GM12892 (cell line): ENCODE measurements at places on chromosomes 3 and 15.

DNA sequence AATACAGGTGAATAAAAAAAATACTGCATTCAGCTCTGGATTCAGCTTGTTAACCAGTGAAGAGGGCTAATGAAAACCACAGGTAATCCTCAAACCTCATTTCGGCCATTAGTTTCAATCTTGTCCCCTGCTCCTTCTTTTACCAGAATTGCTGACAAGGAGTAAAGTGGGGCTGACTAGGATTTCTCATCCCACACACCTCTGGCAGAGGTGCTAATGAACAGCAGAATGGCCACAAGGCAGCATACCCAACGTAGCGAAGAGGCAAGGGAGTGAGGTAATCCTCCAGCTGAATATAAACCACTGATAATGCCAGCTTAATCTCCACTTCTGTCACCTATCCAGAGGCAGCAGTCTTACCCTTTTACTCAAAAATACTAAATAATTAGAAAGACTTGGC lies 248.8 kb upstream of the CDIN1 start:
- DNase-seq = no peak

- DNase-seq = no peak
Measured at GRCh38 chr3:11638495-11639358, 5.0 kb downstream of the VGLL4 start.

DNA sequence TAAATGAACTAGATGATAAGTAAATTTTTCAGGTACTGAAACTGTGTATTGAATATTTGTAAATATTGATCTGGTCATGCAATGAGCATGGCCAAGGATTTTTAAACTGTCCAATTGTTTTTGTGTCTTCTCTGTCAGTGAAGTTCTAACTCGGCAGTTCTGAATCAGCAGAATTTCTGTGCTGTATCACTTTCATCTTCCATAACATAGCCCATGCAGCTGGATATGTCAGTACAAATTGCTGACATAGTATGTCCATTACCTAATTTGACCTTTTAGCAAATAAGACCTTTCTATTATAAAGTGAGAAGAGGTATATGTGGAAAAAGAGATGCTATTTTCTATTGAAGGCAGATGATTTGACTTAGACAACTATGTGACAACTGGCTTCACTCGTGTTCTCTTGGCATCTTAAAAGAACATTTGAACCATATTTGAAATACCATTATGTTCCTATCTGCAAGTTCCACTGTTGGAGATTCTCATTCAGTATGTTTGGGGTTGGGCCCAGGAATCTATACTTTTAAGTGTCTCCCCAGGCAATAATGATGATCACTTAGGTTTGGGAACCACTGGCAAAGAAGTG lies 90.4 kb downstream of the CMSS1 start:
- DNase-seq = no peak

DNA sequence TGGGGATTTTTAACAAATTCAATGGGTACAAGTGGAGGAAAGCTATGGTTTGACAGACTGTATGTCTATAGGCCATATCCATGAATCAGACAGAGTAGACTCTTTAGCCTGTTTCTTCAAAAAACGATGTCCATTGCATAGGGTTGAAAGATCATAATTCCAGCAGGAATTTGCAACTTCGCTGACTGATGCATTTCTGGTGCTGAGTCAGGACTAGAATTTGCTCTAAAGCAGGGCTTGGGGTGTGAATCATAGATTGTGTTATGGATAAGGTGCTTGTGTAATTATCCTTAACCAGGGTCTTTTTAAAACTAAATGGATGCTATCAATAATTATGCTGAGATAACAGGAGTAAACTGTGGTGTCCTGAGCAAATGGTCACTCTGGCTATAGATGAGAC lies 200.4 kb upstream of the TBC1D5 start:
- DNase-seq = no peak

GRCh38 chr3:121545049-121545573 lies 677 bp downstream of the POLQ start:
- no peak for DNase-seq

- DNase-seq = no peak
Measured at GRCh38 chr3:48642605-48643004, 7.3 kb upstream of the SLC26A6 start.

DNA sequence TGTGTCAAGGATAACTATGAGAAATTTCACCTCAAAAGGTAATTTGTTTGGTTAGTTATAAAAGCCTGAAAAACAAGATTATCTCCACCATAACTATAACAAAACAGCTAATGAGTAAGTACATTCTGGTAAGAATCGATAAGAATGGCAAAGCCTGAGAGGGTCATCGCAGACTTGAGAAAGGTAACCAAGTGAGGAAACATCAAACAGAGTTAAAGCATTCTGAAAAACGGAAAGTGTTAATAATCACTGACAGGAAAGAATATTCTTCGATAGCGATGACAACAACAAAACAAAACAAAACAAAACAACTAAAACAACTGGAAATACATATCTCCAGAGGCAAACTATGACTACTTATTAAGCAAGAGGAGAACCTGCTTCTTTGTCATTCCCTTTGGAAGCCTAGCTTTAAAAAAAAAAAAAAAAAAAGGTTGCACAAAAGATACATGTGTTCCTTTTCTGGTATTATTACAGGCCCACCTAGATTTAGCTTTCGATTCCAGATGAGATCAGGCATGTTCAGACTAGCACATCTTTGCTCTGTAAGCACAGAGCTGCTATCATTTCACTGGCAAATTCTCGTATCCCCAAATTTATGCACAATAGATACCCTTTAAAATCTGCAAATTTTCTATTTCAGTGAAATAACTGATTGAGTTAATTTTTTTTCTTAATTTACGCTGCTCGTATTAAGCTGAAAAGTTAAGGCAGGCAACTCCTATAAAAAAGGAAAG lies 155.6 kb downstream of the TIGIT start:
- no peak for DNase-seq

DNA sequence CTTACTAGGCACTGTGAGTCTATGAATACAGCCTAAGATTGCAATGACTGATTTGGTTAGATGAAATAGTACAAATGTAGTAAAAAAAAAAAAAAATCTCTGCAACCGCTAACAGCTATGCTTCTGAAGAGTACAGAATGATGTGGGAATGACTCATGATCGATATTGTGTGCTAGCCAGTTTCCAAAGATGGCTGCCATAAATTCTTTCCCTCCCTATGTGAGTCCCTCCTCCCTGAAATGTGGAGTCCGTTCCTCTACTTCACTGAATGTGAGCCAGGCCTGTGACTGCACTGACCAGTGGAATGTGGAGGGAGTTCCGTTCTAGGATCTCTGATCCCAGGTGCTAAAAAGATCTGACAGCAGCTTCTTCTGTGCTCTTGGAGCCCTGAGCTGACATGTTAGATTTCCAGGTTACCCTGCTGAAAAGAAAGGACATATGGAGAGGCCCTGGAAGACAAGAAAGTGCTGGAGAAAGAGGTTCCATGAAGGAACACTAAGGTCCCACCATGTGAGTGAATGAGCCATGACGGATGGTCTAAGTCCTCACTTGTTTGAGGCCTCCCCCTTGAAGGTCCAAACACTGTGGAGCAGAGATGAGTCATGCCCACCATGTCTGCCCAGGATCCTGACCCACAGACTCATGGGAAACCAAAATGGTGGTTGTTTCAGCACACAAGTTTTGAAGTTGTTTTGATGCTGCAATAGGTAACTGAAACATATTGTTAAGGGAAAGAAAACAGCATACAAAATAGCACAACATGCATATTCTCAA lies 46.3 kb downstream of the DGKG start:
- no peak for DNase-seq

GRCh38 chr15:36936613-36937012 lies 163.7 kb downstream of the MEIS2 start:
- DNase-seq = no peak

DNA sequence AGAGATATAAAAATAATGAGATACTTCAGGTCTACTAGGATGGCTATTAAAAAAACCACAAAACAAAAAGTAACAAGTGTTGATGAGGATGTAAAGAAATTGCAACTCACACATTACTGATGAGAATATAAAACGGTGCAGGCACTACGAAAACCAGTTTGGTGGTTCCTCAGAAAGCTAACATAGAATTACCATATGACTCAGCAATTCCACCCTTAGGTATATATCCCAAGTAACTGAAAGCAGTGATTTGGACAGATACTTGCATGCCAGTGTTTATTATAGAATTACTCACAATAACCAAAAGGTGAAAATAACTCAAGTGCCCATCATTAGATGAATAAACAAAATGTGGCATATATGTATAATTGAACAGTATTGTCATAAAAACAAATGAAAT lies 87.5 kb upstream of the MELTF start:
- no peak for DNase-seq

GRCh38 chr3:62607287-62608029 lies 234.1 kb upstream of the FEZF2 start:
- DNase-seq = no peak

DNA sequence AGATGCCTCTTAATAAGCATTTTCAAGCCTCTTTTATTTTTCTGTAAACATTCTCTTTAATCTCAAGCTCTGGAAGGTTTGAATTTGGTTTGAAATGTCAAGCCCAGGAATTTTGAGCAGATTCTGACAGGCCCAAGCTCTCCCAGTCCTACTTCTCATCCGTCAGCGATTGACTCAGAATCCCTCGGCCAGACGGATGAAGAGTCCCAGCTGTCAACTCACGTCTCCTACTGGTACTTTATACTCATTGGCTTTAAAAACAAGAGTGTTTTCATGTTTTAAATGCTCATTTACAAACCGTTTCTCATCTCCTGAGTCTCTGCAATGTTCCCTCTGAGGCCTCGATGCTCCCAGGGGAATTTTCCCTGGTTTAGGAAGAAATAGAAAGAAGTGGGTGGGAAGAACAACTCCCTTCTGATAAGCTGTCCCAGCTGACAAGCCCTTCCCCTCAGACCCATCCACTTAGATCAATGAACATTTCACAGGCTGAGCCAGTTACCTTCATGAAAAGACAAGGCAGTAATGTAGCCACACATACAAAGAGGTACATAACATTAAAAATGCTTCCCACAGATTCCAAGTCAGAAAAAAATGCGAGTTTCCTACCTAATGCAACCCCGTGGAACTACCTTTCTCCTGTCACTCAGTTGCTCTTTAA lies 478.2 kb upstream of the DPH6 start:
- no peak for DNase-seq

DNA sequence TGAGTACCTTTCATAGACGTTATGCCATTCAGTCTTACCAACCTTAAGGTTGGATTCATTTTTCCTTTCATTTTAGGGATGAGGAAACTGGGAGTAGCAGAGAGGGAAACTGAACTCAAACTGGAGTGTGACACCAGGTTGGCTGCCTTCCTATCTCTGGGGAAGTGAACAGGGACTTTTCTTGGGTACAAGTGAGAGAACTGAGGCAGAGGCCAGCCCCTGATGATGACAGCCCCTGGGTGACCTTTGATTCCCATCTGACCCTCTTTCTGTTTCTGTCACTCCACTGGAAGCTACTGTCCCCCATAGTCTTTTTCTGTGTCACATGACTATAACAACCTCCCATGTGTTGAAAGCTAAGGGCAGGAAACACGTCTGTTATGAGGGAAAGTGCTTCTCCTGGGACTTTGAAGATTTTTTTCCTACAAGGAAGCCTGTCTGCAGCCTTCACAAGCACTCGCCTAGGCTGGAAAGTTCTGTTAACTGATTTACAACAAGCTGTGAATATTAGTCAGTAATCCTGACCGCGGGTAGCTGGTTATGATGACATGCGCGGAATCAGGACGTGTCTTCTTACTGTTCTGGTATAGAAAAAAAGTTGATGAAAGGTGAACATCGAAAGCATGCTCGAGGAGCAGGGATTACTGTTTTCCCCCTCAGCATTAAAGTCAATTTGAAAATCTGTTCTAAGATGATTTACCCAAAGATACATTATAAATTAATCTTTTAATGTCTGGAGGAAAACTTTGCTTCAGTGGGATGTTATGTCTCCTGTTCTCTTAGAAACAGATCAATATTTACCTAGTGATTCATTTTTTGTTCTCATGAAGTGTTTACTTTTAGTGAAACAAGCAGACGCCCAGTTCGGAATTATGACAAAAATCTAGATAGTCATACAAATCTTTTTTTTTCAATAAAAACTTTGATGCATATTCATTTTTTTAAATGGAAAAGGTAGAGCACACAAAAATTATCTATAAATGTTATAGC lies 31.5 kb downstream of the ABHD2 start:
- DNase-seq = no peak
